ENCODE measurements at places on chromosomes 6 and 20. TPM values are rescaled to one million over a fixed set of nuclear protein-coding genes. Genes with fewer than 3 reads are reported as not detected.

DNA sequence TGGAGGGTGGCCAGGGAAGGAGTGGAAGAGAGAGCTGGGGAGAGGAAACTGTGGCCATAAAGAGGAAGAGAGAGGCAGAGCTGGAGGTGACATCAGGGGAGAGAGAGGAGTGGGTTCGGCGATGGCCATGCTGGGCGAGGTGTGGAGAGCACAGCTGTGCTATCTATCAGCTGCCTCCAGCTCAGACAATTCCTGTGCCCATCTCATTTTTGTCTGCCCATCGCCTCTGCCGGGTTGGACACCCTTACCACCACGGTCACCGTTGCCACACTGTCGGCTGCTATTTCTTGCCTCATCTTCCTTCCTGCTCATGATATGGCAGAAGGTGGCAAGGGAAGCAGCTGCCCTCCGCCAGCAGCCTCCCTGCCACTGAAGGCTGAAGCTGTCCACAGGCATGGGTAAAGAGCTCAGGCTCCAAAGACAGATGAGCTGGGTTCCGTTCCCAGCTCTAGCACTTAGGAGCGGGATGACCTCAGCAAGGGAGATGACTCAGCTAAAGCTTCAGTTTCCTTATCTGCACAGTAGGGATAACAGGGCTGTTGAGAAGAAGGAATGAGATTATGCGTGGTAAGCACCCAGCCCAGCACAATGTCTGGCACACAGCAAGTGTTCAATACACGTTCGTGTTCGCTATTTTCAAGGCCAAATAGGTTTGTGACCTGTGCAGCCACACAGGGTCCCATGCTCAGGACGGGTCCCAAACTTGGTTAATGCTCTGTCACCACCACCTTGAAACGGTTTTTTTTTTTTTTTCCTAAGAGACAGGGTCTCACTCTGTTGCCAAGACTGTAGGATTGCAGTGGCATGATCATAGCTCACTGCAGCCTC, 21.9 kb upstream of the TAF8 start:
- no peak for DNase-seq

DNA sequence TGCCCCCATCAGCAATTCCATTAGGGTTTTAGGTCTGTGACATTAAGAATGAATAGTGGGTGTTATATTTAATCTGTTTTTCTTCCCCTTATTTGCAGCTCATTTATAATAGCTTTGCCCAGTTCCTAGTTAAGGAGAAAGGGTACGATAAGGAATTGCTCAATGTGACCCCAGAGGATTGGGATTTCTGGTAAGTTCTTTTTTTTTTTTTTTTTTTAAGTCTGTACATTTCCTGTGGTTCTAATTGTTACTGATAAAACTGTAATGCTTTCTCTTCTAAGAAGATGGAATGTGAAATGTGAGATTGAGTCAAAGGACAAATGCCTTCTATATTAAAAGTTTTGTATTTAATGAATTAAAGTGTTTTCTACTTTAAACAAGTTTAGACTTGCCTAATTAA, 5.5 kb downstream of the NT5DC1 start:
- DNase-seq, result no peak

DNA sequence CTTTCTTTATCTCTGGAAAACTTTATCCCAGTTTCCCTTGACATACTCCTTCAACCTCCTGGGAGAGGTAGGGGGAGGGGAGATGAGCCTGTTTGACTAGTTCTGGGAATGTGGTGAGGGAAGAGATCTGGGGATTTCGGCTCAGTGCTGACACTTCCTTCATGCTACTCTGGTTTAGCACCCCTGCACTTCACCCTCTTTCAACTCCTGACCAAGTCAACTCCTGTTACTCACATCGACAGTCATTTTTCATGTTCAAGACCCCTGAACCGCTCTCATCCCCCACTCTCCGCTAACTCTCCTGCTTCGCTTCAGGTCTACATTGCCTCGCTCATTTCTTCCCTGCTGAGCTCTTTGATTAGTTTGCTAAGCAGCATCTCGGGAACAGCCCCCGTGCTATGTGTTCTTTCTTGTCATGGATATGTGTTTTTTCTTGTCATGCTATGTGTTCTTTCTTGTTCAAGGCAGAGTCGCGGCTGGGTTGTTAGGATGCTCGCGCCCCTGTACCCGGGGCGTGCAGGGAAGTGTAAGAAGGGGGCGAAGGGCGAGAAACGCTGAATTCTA, 16.6 kb upstream of the TRIM27 start:
- DNase-seq, result no peak

DNA sequence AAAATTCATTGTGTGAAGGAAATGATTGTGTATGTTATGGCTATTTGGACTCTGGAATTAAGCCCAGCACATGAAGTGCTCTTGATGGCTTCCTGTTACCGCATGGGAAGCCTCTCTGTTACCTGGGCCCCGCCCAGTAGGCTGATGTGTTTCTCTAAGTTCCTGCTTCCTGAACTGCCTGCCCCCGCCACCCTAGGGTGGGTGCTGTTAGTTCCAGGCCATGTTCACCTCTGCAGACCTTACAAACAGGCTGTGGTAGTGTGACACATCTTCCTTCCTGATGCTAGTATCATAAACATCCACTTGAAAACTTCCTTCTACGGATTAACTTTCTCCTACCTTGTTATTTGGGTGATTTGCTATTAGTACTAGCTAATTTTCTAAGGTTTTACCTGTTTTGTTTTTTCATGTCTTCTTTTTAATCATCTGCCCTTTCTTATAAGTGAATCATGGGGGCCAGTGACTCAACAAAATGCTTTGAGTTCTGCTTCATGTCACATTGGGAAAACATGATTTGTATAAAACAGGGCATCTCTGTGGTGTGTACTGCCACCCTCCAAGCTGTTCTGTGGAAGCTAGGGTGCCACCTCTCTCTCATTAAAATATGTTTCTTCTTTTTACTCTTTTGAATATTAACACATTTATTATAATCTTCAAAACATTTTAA, 40.6 kb downstream of the SH3BGRL2 start:
- no peak for DNase-seq

GRCh38 chr6:118780668-118781067, 113.3 kb upstream of the ASF1A start:
- no peak for DNase-seq

- DNase-seq, result no peak
Observed at GRCh38 chr6:31467151-31467550, 30.8 kb upstream of the MICB start.

GRCh38 chr6:37048851-37049757, 43.6 kb downstream of the FGD2 start:
- DNase-seq, result no peak

DNA sequence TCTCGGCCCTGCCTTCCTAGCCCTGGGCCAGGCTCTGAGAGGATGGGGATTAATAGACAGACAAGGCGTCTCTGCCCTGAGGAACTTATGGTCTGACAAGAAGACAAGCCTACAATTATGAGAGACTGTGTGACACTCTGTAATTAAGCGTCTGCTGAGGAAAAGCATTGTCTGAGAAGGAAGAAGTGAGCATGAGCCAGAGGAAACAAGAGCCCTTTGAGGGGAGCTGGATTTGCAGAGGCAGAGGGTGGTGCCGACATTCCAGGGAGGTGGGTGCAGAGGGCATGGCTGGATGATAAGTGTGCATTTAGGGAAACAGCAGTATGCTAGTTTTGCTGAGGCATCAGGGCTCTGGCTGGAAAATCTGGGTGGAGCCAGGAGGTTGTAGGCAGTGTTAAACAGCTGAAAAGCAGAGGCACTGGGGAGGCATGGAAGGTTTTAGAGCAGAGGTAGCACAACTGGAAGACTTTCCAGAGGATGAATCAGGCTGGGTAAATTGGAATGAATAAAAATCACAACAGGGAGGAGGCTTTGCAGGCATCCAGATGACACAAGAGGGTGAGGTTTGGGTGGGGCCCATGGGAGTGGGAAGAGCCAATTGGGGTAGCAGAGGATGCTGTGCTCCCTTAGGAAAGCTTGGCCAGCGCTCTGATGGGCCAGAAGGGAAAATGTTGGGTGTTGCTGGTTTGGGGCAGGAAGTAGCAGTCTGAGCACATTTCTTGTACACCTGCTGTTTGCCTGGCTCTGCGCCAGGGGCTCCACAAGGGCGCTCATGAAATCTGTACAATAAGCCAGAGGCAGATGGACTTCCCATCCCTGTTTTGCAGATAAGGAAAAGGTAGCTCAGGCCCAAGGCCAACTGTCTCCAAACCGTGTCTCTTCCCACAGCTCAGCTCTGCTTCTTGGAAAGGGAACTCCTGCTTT, 74.0 kb upstream of the MYL9 start:
- DNase-seq, result no peak

DNA sequence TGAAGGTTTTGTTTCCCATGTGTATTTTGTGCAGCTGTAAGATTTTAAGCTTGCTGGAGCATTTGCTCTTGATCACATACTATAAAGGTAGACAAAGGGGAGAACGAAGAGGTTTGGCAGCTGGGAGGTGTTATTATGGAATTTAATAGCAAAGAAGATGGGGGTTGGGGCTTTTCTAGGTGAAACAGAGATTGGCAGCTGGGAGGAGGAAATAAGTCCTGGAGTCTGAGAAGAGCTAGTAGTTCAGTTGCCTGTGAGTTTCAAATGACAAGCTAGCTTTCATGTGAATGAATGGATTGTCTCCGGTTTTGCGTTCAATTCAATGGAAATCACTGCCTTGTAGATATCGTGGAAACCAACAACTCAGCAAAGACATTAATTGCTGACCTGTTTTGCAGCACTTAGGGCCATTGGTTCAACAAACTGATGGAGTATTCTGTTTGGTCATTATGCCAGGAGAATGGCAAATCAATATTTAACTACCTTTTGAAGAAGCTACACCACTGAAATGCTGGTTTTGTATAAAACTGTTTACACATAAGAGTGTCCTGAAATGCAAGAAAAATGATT, 38.1 kb upstream of the FLRT3 start:
- DNase-seq, result no peak

DNA sequence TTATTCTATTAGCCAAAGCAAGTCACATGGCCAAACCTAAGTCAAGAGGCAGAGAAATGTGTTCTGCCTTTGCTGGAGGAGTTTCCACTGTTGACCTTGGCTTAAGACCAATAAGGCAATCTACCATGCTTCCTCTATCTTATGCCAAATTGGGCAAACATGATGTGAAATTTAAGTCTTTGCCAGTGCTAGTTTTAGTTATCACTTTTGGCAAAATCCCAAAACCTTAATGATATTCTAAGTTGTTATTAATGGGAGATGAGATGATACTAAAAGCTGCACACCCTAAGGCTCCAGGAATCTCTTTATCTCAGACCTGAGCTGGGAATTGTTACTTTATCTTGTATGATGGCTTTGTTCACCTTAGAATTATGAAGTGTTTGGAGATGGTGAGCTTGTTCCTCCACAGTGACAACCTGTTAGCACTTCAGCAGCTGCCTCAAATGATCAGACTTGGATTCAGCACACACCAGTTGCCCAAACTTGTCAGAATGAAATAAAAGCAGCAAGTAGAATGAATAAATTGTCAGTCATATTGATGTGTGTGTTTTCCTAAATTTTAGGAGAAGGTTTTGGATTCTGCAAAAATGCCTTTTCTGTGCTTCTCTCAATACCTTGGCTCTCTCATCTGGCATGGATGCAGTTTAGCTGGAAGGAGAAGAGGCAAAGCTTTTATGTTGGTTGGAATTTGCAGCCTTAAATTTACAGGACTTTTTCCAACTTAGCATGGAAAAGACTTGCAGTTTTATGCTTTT, 49.3 kb downstream of the RIN2 start:
- DNase-seq, result no peak

The TSBP1 gene
- not detected for total RNA-seq

- DNase-seq, result no peak
Observed at GRCh38 chr20:45828589-45828988, 1.5 kb upstream of the TNNC2 start.

The SEC23B gene
- 44.4 TPM for total RNA-seq

GRCh38 chr20:62285722-62286121, 17.1 kb upstream of the ADRM1 start:
- DNase-seq, result no peak

The PACRG gene
- 12.6 TPM for total RNA-seq

The SIM1 gene
- total RNA-seq, result not detected

GRCh38 chr20:6566821-6567220, 200.7 kb upstream of the BMP2 start:
- DNase-seq, result no peak

DNA sequence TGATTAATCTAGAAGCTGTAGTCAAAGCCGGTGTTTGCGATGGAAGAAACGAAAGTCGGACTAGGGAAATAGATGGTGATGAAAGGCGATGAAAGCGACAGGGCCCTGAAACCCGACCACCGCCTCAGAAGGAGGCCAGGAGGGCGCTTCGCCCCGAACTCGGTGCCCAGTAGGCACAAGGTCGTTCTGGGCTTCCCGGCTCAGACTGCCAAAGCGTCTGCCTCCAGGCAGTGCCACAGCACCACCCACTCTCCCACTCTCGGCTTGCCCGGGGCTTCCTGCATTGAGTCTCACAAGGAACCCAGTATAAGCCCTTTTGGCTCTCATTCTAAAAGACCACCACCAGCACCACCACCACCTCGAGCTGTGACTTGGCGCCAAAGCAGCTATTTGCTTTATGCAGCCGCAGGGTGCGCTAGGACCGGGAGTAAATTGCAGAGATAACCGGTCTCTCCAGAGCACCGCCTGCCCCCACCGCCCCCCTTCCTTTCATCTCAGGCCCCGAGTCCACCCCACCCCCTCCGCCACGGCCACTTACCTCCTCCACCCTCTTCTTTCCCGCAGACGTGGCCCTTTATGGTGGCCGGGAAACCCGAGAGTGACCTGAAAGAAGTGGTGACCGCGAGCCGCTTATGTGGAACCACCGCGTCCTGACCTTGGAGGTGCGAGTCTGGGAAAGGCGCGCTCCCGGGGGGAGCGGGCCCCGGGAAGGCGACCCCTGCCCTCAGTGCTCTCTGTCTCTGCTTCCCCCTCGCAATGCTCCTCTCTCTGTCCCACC, 2.4 kb downstream of the TCF21 start:
- no peak for DNase-seq

DNA sequence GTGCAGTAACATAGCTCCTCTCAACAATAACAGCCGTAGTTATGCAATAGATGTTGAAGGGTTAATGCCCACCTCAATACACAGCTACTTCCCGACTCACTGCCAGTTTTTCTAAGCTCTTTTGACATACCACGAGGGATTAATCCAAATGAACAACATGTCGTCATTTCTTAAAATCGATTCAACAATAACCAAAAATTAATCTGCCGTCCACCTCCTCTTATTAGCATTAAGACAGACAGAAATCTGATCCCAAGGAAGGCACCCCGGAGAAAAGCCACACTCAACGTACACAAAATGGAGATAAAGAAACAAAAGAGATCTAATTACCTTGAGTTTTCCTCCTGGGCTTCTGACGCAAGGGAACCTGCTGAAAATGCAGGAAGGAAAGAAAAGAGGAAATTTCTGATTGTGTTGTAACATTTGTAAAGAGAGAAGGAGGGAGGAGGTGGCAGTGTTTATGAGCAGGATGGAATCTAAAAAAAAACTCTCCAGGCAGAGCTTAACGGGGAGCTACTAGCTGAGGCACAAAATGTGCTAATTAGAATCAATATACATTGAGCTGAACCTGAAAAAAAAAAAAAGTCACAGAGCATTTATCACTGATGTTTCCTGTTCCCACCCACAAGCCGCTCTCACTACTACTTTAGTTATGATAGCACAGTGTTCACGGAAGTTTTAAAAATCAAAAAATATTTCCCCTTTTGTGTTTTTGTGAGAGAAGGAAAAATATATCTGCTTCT, 109.3 kb downstream of the IPCEF1 start:
- DNase-seq, result no peak

GRCh38 chr6:12269110-12269509, 21.1 kb upstream of the EDN1 start:
- DNase-seq, result no peak

GRCh38 chr20:60332523-60332922, 374.3 kb downstream of the CDH26 start:
- no peak for DNase-seq

The ECT2L gene
- total RNA-seq, result 0.52 TPM
